CD4-positive, alpha-beta T cell treated with Interferon gamma for 1 hour (primary cell): ENCODE measurements at places on chromosomes 6 and 20.

DNA sequence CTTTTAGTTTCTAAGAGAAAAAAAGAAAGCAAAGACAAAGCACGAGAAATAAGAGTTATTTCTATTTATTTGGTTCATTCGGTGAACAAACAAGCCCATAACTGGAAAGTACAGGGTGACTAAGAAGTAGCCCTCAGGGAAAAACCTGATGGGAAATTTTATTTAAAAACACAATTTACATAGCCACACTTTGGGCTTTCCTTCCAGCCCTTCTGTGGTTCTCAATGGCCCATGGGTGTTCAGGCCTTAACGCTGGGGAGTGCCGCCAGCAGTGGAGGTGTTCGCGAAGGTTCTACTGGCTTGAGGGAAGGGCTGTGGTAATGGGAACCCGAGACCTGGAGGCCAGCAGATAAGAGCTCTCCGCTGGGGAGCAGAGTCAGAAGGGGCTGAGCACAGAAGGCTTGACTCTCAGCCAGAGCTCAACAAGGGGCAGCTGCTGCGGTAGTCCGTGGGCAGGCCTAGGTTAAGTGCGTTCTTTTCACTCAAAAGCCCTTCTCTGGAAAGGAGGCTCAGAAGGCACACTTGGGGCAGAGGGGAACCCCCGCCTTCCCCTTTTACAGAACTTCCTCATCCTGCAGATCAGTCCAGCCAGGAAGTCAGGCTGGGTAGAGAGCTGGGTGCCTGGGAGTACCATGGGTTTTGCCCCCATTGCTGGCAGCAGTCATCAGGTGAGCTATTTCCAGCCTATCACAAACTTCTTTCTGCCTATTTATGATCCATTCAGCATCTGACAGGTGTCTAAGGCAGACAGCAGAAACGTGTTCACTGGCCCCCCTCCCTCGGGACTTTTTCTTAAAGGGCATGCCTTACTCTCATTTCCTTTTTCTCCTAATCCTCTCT lies 8.8 kb upstream of the CD83 start:
- peak; percentile 82 for DNase-seq

GRCh38 chr20:675453-676314 lies at the start of gene SCRT2:
Gene SCRT2, minus strand, starts transcription at chr20:675802. Its CDS starts 201 bp downstream, at chr20:675601.
- peak; percentile 44 for DNase-seq

- DNase-seq = no peak
Observed at GRCh38 chr6:83514466-83514865, 2.1 kb downstream of the PRSS35 start.

DNA sequence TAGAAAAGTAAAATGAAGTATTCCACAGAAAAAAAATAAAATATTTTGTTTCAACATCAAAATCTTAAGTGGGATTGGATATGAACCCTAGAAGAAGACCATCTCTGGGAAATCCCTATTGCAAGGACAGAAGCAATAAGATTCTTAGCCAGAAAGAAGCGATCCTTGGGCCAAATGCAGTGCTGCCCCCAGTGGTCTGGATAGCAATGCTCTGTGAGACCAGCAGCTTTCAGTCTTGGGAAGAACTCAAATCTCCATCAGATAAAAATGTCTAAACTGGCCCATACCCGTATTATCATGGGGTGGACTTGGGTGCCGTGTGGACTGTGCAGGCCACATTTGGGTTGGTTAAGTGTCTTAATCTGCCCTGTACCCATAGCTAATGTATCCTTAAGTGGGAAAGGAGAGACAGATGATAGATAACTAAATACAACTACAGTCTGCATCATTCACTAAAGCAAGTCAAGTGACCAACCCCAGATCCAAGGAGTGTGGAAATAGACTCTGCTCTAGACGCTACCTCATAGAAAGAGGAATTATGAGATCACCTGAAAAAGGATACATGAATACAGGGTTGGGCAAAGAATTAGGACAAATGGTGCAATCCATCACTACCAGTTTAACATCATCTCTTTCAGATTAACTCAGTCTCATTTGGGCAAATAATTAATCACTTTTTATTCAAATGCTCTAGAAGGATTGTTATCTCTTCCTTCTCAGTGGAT lies 38.9 kb upstream of the SNAP25 start:
- DNase-seq = no peak

DNA sequence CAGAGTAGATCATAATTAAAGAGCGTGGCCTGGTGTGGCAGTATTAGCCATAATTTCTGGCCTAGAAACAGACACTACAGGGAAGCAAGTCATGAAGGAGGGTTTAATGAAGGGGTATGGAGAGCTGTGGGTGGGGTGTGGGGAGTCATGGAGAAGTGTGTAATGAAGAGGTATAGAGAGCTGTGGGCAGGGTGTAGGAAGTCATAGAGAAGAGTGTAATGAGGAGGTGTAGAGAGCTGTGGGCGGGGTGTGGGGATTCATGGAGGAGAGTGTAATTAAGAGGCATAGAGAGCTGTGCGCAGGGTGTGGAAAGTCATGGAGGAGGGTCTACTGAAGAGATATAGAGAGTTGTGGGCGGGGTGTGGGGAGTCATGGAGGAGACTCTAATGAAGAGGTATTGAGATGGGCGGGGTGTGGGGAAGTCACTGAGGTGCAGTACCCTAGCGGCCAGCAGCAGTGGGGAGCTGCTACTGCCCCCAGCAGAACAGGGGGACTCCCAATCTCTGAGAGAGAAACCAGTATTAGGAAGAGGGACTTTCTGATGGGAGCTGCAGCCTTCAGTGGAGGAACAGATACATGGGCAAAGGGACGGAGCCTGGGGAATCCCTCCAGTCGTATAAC lies 145.4 kb upstream of the FOXA2 start:
- no peak for DNase-seq

DNA sequence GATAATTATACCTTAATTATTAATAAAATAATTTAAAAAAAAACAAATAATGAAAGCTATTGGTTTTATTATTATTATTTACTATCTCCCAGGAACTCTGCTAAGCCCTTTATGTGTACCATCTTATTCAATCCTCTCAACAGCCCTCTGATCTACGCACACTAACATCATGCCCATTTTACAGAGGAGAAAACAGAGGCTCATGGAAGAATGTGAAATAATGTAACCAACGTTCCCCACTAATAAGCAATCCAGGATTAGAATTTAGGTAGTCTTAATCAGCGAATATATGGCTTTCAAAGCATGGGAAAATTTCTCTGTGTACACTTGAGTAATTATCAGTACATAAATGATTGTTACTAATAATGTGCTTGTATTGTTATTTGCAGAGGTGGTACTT lies 89.0 kb downstream of the MAFB start:
- no peak for DNase-seq

DNA sequence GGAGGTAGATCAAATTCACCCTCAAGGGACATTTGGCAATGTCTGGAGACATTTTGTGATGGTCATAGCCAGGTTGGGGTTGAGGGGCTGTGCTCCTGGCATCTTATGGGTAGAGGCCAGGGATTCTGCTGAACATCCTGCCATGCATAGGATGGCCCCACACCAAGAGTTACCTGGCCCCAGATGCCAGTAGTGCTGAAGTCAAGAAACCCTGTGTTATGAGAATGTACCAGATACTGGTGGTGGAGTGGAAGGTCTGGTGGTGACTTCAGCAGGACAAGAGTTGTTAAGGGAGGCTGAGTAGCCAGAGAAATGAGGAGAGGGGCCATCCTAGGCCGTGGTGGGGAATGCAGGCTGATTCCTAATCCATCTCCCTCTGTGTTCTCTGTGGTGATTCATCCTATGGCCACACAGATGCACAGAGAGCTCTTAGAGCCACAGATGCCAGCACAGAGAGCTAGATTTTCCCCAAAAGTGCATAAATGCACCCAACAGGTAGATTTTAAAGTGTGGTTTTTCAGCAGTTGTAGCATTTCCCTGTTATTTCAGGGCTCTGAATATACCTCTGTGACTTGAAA lies 43.6 kb downstream of the CDYL start:
- DNase-seq = no peak

- DNase-seq = no peak
Observed at GRCh38 chr6:134299236-134299635, 18.7 kb downstream of the SGK1 start.

DNA sequence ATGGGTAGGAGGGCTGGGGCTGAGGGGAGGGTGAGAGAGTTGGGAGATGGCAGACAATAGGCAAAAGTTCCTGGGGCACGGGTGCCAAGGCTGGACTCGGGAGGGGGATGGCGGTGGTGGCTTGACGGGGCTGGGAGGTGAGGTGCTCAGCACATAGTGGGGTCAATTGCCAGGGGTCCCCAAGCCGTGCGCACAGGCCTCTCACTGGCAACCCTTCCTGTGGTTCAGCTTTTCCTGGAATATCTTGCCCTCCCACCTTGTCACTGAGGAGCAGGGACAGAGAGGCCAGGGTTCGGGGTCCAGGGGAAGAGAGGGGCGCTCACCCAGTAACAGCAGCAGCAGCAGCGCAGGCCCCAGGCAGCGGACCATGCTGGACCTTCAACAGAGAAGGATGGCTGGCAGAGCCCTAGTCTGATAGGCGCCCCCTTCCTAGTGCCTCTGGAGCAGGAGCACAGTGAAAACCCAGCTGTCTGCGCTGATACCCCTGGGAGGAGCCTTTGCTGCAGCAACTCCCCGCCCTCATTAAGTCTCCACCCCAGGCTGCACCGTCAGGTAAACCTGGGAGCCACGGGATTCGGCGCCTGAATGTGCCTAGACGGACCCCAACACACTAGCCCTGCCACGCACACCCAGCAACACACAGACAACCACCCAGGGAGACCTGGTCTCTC lies at the start of gene GFRA4:
TSS of gene GFRA4 (minus strand) at position 369 of the 671 bp plus-strand sequence. CDS start at position 369, 0 bp downstream.
- DNase-seq = no peak

DNA sequence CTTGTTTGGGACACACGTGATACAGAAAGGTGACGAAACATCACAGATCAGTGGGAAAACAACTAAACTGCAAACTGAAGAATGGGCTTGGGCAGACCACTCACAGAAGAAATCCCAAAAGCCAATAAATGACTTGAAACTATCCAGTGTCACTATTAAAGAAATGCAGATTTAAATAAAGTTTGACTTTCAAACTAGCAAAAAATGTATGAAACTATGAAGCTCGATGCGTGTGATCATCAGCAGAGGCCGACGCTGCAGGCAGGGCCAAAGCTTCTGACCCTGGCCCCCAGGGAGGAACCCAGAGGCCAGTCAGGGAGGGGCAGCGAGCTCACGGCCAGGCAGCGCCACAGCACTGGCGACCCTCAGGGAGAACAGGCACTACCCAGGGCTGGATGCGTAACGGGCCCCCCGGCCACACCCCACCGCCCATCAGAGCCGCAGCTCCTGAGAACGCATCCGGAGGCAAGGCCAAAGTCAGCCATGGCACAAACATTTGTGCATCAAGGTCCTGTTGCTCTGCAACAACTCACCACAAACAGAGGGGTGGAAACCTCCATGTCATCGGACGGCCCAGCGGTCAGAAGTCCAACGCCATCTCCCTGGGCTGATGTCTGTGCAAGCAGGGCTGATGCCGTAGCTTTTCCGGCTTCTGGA lies 94.1 kb downstream of the YTHDF1 start:
- no peak for DNase-seq

DNA sequence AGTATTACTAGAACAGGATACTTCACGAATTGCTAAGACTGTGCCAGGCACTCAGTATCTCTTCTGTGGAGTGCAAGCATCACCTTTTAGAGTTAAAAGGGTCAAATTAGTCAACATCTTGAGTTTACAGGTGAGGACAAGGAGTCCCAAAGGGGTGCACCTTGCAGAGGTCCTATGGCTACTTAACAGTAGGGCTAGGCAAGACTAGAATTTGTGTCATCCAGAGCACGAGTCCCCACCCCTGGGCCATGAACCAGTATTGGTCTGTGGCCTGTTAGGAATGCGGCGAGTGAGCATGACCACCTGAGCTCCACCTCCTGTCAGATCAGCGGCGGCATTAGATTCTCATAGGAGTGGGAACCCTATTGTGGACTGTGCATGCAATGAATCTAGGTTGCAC lies 10.5 kb upstream of the DSTN start:
- DNase-seq = no peak

- DNase-seq = no peak
Observed at GRCh38 chr6:127812985-127813698, 87.7 kb downstream of the THEMIS start.

DNA sequence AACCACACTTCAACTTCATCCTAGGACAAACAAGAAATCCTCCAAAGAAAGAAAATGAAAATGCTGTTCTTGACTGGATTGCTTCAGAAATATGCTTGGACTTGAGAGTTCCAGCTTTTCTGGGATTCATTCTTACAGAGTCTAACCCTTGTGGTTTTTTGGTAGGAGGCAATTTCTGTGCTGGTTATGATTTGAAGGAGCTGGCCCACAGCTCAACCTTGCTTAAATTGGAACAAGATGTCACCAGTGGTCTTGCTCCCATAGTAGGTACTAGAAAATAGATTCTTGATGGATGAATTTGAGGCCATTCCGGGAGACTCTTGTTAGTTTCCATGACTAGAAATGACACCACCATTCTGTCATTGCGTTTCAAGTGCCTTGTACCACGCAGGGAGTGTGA lies 54.3 kb upstream of the BMP6 start:
- no peak for DNase-seq

GRCh38 chr6:83270971-83271719 lies 78.0 kb downstream of the RWDD2A start:
- no peak for DNase-seq

DNA sequence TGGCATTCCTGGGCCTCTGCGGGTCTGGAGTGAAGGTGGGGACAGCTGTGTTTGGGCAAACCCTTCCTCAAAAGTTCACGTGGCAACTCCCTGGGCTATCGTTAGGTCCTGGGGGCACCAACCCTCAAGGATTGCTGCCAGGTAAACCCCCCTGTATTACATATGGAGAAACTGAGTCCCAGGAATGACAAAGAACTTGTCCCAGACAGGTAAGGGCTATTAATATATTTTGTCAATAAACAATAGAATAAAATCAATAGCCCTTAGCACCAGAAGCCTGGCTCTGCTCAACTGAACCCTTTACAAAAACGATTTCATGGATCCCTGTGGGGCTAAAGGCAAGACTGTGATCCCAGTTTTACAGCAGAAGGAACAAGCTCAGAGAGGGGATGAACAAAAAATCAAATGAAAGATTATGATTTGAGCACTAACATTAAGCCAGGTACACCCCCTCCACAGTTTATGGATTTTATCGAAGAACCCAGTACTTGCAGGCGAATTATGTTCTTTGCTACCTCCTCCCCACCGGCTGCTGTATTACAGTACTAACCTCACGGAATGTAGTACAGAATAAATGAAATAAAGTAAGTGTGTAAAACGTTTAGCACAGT lies 2.7 kb downstream of the ID1 start:
- DNase-seq = no peak

GRCh38 chr20:41531518-41532275 lies 86.5 kb downstream of the CHD6 start:
- DNase-seq = no peak

GRCh38 chr6:49054311-49054710 lies 408.7 kb downstream of the MMUT start:
- DNase-seq = no peak

GRCh38 chr6:123515715-123516114 lies 121.0 kb downstream of the TRDN start:
- DNase-seq = no peak

GRCh38 chr6:134593442-134593841 lies 275.5 kb upstream of the SGK1 start:
- DNase-seq = no peak

DNA sequence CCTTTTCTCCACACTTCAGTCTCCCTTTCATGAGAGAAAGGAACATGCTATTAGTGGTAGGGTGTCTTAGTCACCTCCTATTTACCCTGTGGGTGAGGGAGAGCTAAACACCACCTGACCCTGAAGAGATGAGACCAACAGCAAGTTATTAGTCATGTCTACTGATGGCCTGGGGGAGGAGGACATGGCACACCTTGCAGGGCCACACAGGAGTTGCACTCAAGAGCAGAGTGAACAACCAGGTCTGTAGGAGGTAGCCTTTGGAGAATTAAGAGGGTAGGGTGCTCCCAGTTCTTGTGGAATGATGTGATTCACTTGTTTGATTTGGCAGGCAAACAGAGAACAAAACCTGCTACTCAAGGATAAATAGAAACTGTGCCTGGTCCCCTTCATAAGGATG lies 82.7 kb upstream of the FABP7 start:
- no peak for DNase-seq
